Stimulated activated CD8-positive, alpha-beta memory T cell treated with anti-CD3 and anti-CD28 coated beads, Interleukin-15, amount 100 ng/mL, for 48 hours (primary cell): ENCODE measurements at places on chromosomes 7 and 10.

GRCh38 chr7:45133352-45133751 lies 21.9 kb upstream of the TBRG4 start:
- DNase-seq: no peak

DNA sequence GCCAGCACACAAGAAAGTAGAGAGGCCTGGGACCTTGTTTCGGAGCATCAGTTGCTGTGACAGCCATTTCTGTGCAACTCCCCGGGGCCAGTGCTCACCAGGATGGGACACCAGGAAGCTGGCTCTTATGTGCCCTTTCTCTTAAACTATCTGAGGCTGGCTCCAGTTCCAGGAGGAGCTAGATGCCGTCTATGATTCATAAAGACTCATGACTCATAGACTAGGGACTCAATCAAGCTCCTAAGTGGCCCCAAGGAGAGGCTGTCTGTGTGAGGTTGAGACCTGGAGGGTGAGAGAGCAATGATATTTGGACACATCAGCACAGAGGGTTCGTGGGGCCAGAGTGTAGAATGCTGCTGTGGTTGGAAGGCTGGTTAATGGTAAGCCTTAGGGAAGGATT lies 580.1 kb downstream of the CCSER2 start:
- no peak for DNase-seq

GRCh38 chr10:120607016-120607709 lies 150.1 kb downstream of the PLPP4 start:
- no peak for DNase-seq

DNA sequence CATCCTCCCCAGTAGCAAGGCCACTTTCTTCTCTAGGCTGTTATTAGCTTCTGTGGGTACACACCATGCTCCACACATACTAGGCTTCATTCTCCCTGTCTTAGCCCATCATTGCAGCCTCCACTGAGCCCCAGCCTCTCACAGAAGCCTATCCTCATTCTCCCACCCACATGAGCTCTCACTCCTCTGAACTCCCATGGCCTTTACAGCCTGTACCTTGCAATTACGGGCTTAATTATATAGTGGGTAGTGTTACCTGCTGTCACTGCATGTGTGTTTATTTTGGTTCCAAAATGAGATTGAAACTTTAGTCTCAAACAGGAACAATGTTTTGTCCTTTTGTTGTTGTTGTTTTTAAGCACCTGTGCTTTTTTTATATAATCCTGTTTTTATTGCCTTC lies 460.0 kb downstream of the KCNMA1 start:
- no peak for DNase-seq

DNA sequence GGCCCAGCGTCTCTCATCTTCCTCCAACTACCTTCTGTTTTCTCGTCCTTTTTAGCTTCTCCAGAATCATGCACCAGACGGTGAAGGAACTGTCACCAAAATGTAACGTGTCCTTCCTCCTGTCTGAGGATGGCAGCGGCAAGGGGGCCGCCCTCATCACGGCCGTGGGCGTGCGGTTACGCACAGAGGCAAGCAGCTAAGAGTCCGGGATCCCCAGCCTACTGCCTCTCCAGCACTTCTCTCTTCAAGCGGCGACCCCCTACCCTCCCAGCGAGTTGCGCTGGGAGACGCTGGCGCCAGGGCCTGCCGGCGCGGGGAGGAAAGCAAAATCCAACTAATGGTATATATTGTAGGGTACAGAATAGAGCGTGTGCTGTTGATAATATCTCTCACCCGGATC lies 15.8 kb downstream of the TACR2 start:
- no peak for DNase-seq

- DNase-seq: no peak
These were observed 28.0 kb upstream of the GSAP start for GRCh38 chr7:77444123-77444522.

- DNase-seq: no peak
These were observed 121.7 kb downstream of the EMX2 start for GRCh38 chr10:117664288-117664687.

GRCh38 chr7:157687845-157688532 lies 351.2 kb downstream of the DNAJB6 start:
- no peak for DNase-seq

GRCh38 chr7:51340029-51340838 lies 23.6 kb upstream of the COBL start:
- no peak for DNase-seq

DNA sequence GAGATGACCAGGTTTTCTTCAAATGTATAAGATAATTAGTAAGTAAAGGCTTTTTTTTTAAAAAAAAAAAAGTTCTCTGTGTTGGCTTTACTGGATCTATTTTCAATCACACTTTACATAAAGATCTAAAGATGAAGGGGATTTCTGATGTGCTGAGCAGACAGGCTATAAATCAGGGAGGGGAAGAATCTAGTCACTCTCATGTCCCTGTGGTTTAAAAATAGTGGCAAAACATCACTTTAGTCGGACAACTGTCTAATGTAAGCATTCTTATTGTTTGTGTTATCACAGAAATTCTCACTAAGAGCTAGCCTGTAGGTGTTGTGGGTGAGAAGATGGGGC lies 132.7 kb downstream of the ICA1 start:
- no peak for DNase-seq
